ENCODE measurements at places on chromosomes 4 and X.

GRCh38 chr4:648579-649292 is 23.4 kb downstream of the PDE6B start:
- DNase-seq, result no peak

GRCh38 chr4:169658196-169658595 is 37.8 kb downstream of the CLCN3 start:
- DNase-seq, result no peak

- no peak for DNase-seq
These were observed 116.9 kb upstream of the GABRA2 start for GRCh38 chr4:46506876-46507275.

DNA sequence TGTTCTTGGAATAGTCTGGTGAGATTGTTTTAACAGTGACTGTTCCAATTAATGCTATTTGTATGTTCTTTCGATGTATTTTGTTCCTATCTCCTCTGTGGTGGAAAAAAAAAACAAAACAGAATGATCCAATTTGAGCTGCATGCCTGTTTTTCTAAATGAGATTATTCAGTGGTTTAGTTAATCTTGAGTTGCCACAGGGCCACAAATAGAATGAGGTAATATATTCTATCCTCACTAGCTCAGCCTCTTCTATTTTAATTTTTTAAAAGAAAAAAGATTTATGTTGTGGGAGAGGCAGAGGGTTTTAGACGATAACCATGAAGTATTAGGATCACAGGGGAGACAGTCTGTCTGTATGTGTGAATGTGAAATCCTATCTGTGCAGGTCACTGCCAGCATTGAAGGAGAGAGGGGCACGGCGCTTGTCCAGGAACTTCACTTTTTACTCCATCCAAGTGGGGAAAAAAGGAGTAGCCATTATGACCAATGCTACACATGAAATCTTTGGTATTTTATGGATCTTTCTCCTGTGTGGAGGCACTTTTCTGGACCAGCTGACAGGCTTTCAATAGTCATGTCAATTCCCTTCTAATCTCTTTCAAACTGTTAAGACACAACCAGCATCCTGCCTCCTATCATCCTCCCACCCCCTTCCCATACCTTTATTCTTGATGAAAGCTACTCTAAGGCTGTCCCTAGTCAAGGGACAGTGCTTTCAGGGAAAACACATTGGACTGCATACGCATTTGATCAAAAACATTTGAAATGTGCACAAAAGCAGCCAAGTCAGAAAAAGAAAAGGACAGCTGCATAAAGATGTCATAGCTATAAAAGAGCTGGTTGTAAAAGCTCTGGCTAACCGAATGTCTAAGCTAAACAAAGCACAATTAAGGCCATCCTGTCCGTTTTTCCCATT is 1063.8 kb upstream of the INTU start:
- no peak for DNase-seq

DNA sequence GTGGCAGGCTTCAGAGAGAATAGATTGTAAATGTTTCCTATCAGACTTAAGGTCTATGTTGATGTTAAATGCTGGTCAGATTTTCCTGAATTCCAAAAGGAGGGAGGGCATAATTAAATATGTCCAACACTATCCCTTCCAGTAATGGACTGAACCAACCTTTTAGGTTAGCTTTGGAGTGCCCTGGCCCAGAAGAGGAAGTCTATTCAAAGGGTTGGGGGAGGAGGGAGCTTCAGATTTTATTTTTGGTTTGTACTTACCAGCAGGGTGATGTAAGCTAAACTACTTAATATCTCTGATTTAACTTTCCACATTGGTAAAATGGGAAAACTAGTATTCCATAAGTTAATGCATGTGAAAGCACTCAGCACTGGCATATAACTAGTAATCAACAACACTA is 91.1 kb downstream of the RBM46 start:
- no peak for DNase-seq

GRCh38 chr4:118957722-118958445 is 69.2 kb downstream of the SYNPO2 start:
- DNase-seq, result no peak

GRCh38 chr4:61507091-61507490 is 307.0 kb downstream of the ADGRL3 start:
- no peak for DNase-seq

- DNase-seq, result no peak
These were observed 53.9 kb upstream of the PDLIM3 start for GRCh38 chr4:185589067-185589836.

DNA sequence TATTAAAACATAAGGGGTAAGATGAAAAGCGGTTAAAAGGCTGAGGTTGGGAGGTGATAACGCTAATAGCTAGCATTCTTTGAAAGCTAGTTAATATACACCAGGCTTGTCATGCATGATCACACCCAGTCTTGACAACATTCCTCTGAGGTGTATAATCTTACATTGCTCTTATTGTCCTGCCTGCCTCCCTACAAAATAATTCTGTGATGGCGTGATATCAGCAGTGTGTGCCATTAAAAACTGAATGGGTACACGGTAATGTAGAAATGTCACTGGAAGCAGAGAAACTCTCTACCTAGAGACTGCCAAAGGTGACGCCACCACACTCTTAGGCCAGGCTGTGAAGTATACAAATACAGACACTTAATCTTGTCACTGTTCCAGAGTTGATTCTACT is 68.1 kb downstream of the DIAPH2 start:
- DNase-seq, result no peak

DNA sequence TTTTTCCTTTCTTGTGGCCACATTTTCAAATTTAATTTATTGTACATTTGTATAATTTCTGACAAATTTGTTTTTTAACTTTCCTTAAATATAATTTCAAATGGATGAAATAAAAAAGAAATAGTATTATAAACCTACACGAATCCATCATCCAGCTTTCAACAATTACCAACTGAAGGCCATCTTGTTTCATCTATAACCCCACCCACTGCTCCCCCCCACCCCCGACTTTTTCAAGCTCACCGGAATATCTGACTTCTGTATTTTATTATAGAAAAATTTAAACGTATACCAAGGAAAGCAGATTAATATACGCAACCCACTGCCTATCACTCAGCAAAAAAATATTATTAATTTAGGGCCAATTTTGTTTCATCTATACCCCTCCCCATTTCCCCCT is 1.1 kb downstream of the MORF4L2 start:
- no peak for DNase-seq

DNA sequence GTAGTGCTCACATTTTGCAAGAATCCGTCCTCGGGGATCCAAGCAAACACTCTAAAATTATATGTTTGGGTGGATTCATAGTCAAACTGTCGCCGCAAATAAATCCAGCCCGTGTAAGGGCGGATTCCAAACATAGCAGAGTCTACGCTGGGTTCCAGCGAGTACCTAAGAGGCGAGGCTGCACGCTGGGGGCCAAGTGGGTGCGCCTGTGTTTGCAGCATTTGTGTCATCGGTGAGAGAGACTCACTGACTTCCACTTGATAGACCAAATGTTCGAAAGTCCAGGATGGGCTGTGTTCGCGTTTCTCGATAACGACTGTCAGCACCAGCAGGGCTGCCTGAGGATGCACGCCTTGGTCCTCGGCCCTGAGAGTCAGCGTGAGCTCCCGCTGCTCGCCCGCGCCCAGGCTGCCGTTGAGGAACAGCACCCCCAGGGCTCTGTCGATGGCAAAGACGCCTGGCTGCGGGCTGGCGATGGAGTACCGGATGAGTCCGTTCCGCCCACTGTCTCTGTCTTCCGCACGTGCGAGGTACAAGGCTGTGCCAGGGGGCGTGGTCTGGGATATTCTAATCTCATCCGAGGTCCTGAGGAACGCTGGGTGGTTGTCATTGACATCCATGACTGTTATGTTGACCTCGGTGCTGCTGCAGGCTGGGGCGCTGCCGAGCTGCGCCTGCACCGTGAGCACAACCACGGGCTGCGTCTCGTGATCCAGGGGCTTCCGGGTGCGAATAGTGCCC is 158.7 kb downstream of the DCHS2 start:
- DNase-seq, result peak; percentile 20

DNA sequence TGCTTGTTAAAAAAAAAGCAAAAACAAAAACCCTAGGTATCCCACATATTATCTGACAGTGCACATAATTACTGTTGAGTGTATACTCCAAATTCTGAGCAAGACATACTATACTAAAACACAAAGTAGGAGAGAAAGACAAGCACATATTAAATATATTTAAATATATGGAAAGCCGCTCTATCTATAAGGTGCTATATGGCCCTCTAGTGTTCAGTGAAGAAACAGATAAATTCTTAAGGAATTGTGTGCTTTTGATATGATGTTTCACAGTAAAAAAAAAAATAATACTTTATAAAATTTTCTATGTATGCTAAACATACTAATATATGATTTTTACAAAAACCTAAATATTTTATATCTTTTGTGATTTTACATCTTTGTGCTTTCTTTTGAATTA is 137.8 kb downstream of the FBXW7 start:
- DNase-seq, result no peak

GRCh38 chr4:122827879-122828601 is 1.4 kb downstream of the FGF2 start:
- DNase-seq, result peak; percentile 35

DNA sequence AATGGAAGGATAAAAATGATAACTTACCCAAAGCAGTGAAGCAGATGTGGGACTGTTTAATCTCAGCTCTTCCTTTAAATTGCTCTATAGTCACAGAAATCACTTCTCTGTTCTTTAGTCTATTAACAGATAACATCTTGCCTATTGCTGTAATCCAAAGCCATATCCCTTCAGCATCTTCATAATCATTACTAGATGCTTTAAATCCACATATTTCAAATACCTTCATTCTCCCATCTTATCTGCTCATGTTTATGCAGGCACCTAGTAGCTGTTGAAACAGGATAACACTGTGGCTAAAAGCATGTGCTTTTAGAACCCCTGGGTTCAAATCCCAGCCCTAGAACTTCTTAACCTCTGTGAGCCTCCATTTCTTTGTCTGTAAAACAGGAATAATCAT is 209.9 kb downstream of the RELL1 start:
- DNase-seq, result no peak

DNA sequence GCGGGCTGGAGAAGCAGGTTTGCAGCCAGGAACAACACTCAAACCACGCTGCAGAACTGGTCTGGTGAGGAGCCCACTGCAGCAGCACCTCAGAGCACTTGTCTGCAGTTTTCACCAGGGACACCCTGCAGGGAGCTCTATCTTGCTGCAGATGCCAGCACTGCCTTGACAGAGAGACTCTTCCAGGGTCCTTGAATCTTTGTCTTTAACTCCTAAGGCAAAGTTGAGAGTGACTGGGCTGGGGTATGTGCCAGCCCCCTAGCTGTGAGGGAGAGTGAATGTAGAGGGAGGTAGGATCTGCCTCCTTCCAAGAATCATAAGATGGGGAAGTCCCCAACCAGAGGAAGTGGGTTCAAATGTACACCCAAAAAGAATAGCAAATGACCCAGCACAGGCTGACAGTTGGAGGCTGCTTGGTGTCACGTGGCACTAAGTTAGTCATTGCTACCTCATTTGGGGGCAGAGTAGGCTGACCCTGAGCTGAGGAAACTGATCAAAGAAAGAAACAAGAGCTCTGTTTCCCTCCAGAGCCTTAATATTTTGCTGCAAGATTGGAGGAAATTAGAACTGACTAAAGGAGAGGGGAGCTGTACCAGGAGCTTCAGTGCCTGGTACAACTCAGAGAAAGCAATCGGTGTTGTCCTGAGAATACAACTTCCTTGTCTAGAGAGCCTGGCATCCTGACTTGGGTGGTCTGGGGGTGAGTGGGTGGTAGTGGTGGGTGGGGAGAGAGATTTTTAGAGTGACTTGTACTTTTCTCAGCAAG is 28.2 kb upstream of the HUWE1 start:
- DNase-seq, result no peak

GRCh38 chr4:69713593-69713992 is 46.8 kb downstream of the SULT1B1 start:
- DNase-seq, result no peak

- DNase-seq, result no peak
These were observed 390.0 kb upstream of the NWD2 start for GRCh38 chr4:36854554-36854953.

DNA sequence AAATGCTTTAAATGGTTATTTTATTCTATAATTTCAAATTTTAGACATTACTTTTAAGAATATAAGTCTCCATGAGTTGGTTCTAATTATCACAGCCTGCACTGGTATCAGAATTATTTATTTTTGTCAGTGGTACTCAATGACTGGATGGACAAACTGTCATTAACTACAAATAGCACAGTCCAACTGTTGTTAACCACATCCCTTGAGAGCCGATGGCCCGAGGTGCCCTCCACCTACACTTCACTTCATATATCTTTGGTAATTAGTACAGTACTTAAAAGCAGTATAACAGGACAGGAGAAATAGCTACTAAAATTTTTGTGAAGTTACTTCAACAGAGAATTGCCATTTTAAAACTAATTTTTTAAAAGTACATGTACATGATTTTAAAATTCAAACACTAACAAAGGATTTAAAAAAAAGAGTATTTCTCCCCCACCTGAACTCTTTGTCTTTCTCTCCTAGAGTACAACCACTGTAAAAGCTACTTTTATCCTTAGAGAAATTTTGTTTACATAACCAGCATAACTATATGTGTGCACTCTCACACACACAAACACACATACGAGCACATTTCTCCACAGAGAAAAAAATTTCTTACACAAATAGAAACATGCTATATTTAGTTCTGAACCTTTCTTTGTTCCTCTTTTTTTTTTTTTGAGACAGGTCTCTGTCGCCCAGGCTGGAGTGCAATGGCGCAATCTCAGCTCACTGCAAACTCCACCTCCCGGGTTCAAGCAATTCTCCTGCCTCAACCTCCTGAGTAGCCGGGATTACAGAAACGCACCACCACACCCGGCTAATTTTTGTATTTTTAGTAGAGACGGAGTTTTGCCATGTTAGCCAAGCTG is 6.5 kb downstream of the TIFA start:
- DNase-seq, result no peak

DNA sequence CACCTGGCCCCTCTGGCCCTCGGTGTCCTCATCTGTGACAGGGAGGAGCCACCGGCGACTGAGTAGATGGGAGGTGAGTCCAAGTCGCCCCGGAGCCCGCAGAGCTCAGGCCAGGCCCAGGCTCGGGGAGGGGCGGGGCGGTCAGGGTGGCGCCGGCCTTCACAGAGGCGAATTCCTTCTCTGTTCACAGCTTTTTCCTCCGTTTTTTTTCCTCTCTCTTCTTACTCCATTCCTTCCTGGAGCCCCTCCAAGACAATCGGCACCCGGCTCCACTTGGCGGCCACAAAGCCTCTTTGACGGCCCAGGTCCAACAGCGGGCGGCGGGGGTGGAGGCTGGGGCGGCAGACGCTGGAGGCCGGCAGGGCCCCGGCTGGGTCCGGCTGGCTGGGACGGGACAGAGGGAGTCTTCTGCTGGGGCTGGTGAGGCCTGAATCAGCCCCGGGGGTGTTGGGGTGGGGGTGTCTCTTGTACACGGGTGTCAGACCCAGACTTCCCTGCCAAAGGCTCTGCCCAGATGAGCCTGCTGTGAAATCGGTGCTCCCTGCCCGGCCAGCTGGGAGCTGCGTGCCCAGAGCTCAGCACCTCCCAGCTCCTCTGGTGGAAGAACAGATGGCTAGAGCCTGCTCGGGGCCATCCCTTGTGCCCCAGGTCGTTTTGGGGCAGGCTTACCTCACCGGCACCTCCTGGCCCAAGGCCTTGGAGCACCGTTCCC is 22.6 kb downstream of the FGFRL1 start:
- no peak for DNase-seq

All from colonic mucosa (tissue), 4 donors.